ENCODE measurements at places on chromosomes 6 and 20.

GRCh38 chr20:46188866-46189541 is 70.9 kb downstream of the CD40 start:
- H3K4me3 ChIP-seq, result no peak overlapping the region
- H3K27ac ChIP-seq, result no peak overlapping the region
- DNase-seq, result no peak
- H3K36me3 ChIP-seq, result no peaks in the 10 kb centered on the region
- no peaks in the 10 kb centered on the region for H3K27me3 ChIP-seq

- H3K4me1 ChIP-seq, result peaks cover 4% of the 10 kb centered on the region
- H3K4me3 ChIP-seq, result no peak overlapping the region
- DNase-seq, result no peak
Observed at GRCh38 chr6:17984812-17985670, 2.4 kb downstream of the KIF13A start.

- no peak overlapping the region for H3K4me3 ChIP-seq
- DNase-seq, result no peak
- H3K36me3 ChIP-seq, result no peaks in the 10 kb centered on the region
Observed at GRCh38 chr6:35737413-35738211, 780 bp downstream of the ARMC12 start.

- H3K4me3 ChIP-seq, result no peak overlapping the region
- H3K27ac ChIP-seq, result no peak overlapping the region
- H3K27me3 ChIP-seq, result no peaks in the 10 kb centered on the region
- no peaks in the 10 kb centered on the region for H3K4me1 ChIP-seq
Observed at GRCh38 chr20:416950-417800, 9.1 kb downstream of the RBCK1 start.

GRCh38 chr6:6434151-6434550 is 113.7 kb upstream of the F13A1 start:
- no peak overlapping the region for H3K27ac ChIP-seq
- DNase-seq, result no peak
- no peaks in the 10 kb centered on the region for H3K4me1 ChIP-seq
- no peaks in the 10 kb centered on the region for H3K27me3 ChIP-seq

GRCh38 chr6:54903884-54904283 is 57.3 kb downstream of the FAM83B start:
- no peaks in the 10 kb centered on the region for H3K27me3 ChIP-seq
- no peak overlapping the region for H3K27ac ChIP-seq
- no peak for DNase-seq
- no peak overlapping the region for H3K4me3 ChIP-seq

- peaks cover 1% of the 10 kb centered on the region for H3K4me1 ChIP-seq
- no peaks in the 10 kb centered on the region for H3K36me3 ChIP-seq
- H3K4me3 ChIP-seq, result no peak overlapping the region
Observed at GRCh38 chr6:158892266-158892665, 73.1 kb upstream of the EZR start.

Data from neuronal stem cell (in vitro differentiated cells).